AG04450 (cell line): ENCODE measurements at places on chromosomes 4 and X. TPM values are rescaled to one million over a fixed set of nuclear protein-coding genes. Genes with fewer than 3 reads are reported as not detected.

SYTL5 gene
- polyA plus RNA-seq: 2.1 and 2.3 TPM in 2 replicates

HSD17B13 gene
- polyA plus RNA-seq: 0.09 TPM in 1 of 2 replicates, not detected in the other

GRCh38 chrX:38803243-38803587 lies 2.0 kb downstream of the MID1IP1 start:
- no peak for DNase-seq

- DNase-seq: no peak
Observed at GRCh38 chr4:150723727-150724411, 141.9 kb downstream of the MAB21L2 start.

DNA sequence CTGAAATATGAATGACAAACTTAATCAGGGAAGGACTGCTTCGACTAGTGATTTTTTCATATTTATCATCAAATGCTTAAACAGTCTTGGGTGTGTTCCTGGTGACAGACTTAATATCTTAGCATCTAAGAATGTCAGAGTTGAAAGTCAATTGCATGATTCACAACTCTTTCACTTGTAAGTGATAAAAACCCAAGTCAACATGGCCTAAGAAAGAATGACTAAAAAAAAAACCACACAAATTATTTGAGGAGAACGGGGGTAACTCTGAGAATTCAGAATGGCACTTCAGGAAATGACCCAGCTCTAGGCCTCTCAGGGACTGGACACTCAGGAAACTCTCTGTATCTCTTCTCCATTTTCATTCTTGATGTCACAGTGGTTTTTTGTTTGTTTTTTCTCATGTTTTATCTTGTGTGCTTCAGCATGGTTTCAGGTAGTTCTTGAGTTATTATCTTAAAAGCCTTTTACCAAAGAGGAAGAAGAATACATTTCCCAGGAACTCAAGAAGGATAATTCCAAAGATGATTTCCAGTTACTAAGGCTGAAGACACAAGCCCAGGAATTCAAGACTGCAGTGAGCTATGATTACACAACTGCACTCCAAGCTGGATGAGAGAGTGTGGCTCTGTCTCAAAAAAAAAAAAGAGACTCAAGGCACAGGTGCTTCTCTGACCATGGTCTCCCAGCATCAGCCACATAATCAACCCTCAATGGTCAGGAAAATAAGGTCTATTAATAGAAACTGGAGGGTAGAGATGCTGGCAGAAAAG lies 1697.8 kb upstream of the IGFBP7 start:
- DNase-seq: no peak

GRCh38 chr4:170398218-170398617 lies 308.5 kb upstream of the AADAT start:
- DNase-seq: no peak

- DNase-seq: no peak
Observed at GRCh38 chrX:153551135-153551534, 33.7 kb downstream of the ATP2B3 start.

- DNase-seq: no peak
Observed at GRCh38 chrX:5907207-5907606, 321.5 kb downstream of the NLGN4X start.

DNA sequence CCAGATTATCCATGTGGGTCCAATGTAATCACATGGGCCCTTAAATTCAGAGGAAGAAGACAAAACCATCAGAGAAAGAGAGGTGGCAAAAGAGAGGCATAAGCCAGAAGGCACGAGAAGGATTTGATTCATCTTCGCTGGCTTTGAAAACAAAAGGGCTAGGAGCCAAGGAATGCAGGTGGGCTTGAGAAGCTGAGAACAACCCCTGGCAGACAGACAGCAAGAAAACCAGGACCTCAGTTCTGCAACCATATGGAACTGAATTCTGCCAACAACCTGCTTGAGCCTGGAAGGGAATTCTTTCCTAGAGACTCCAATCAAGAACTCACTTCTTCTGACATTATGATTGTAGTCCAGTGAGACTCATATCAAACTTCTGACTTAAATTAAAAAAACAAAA lies 1531.8 kb downstream of the PCDH7 start:
- DNase-seq: no peak

DNA sequence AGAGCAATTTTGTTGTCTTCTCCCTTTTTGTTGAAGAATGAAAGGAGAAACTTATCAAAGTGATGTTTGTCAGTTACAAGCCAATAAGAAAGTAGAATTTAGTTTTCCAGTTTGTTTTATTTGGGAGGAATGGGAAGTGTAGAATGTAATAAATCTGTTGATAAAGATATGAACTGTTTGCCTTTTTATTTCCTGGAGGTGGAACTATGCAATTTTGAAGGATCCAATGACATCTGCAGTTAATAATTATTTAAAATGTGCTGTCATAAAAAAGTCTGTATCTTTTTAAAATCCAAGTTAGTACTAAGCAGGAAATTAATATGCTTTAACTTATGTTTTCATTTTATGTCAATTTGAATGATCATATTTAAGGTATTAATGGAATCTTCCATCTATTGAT lies 44.9 kb downstream of the PF4 start:
- no peak for DNase-seq

DNA sequence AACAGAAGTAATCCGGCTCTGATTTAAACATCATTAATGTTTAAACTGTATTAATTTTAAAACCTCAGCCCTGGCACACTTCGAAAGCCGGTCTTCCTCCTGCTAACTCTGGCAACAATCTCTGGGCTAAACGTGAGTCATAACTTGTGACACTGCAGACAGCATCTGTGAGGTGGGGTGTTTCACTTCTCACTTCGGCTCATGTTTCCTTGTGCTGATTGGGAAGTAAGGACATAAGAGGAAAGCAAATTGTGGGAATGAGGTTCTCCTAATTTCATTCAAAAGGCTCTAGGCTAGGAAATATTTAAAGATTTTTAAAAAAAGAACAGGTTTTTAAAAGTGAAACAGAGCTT lies 139.9 kb upstream of the USP9X start:
- DNase-seq: no peak

DNA sequence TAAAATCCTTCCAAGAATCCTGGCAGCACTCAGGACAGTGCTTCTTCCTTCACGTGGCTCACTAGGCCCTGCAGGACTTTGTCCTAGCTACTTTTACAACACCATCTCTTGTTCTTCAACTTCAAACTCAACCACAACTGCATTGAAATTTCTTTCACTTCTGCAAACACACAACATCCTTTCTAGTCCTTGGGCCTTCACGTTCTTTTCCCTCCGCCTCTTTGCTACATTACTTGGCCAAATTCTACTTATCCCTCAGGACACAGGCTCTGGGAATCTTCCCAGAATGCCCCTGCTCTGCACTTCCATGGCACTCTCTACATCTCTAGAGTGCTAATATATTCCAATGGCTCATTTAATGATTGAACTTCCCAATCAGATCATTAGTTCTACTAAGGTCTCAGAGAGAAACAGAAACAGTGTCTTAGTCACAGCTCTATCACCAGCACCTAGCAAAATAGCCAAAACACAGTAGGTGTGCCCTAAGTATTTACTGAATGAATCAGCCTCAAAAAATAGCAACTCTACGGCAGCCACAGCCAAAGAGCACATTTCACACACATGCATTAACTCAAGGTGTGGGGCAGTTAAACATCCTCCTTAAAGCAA lies 73.3 kb downstream of the MANBA start:
- DNase-seq: no peak
